ENCODE measurements at places on chromosomes 2 and 18.

DNA sequence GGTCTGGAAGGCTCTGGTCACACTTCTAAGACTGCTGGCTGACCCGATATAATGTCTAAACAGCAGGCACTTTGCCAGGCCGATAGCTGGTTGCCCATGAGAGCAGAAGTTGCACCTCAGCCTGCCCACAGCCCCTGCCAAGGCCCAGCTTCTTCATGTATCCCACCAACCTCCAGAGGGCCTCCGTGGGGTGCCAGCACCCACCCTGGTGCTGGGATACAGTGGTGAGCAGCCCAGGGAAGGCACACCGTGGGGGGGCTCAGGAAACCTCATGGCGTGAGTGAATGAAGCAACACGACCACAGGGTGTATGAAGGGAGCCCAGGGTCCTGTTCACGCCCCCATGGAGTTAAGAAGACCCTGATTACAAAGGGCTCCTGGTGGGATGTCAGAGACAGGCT, 16.2 kb upstream of the GLI2 start:
- no peak overlapping the region for H3K4me3 ChIP-seq
- H3K27me3 ChIP-seq = no peaks in the 10 kb centered on the region
- H3K4me1 ChIP-seq = peaks cover 13% of the 10 kb centered on the region
- no peak overlapping the region for H3K27ac ChIP-seq
- DNase-seq = no peak
- no peaks in the 10 kb centered on the region for H3K36me3 ChIP-seq

DNA sequence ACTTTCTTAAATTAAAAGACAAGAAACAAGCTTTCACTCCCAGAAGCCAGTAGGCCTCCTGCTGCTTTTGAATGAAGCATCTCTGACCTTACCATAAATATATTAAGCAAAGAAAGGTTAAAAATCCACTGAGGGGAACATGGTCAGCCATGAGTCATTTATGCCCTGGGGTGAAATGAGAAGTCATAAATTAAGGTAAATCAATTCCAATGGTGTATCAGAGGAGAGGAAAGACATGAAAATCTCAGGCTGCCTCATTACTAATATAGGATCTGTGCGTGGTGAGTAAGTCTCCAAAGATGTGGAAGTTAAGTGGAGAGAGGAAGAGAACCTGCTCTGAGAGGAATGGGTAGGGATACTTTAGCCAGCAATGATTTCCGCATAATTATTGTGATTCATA, 292.3 kb upstream of the CHAC2 start:
- H3K4me3 ChIP-seq = no peak overlapping the region
- no peaks in the 10 kb centered on the region for H3K27me3 ChIP-seq
- no peaks in the 10 kb centered on the region for H3K4me1 ChIP-seq
- no peak for DNase-seq

DNA sequence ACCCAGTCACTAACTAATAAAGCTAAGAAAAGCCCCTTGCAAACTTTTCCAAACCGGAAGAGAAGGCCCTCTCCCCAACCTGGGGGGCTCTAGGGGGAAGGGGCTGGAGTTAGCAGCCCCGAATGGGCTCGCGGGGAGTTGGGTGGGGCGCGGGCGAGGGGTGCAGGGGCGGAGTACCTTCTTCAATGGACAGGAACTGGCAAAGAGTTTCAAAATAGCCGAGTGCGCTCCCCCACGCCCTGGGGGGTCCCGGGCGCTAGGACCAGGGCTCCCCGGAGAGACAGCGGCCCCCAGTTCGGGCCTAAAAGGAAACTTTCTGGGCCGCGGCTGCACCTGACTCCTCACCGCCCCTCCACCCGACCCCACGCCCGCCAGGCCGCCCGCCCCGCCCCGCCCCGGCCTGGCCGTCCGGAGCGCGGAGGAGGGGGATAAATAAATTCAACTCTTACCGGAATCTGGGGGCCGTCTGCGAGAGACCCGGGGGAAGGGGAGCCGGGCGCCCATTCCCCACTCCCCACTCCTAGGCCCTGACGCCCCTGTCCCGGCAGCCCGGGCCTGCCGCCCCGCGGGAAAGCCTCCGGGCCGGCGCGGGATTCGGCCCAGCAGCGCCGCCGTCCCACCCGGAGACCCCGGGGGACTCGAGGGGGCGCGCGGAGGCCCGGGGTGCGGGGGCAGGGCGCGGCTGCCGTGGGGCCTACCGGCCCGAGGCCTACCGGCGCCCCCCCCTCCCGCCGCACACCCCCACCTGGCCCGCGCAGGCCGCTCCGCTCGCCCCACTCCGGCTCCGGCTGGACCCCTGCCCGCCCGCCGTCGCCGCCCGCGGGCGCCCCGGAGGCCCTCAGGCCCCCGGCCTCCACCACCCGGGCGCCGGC, 868 bp downstream of the INO80D start:
- H3K4me3 ChIP-seq = peak overlapping the region; percentile 94
- peaks cover 10% of the 10 kb centered on the region for H3K36me3 ChIP-seq
- no peaks in the 10 kb centered on the region for H3K27me3 ChIP-seq
- H3K4me1 ChIP-seq = peaks cover 9% of the 10 kb centered on the region
- H3K27ac ChIP-seq = peak overlapping the region; percentile 97

DNA sequence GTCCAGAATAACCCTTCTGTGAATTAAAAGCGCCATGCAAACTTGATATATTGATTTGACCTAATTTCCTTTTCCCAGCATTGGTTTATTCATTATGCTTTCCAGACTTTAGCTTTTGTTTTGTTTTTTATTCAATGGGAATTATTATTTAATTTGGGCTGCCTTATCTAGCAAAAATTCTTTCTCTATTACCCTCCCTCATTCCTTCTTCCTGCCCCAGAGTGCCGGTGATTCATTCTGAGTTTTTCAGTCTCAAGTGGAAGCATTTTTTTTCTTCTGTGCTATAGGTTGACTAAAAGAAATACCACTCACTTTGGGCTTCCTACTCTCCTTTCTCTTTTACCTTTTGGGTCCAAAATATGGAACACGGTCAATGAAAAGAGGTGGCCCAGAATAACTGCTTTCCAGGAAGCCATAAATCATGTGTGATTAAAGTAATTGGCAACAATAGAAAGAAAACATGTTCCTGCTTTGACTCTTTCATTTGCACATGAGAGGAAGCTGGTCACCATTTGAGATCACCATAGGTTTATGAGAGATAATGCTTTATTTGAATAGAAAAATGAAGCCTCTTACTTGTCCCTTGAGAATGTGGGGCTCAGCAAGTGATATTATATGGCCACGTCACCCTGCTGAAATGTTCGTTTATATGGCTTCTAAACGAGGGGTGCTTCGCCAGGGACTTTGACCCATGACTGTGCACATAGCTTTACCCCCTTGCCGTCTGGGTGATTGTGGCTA, 422.8 kb upstream of the ZEB2 start:
- H3K4me1 ChIP-seq = peaks cover 37% of the 10 kb centered on the region
- no peak overlapping the region for H3K27ac ChIP-seq
- H3K27me3 ChIP-seq = no peaks in the 10 kb centered on the region
- DNase-seq = no peak
- no peaks in the 10 kb centered on the region for H3K36me3 ChIP-seq

DNA sequence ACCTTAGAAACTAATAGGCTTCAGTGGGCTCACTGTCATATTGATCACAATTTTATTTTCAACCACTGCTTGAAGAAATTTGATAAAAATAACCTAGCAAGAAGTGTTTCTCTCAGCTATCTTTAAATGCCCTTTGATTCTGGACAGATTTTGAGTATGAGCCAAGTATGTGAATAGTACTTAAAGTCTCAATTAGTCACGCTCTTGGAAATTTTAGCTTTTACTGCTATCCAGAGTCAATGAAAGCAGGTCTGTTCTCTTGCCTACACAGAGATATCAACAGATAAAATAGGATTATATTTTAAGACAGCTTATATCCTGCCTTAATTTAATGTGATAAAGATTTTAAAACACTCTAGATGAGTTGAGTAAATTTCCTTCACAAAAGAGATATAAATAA, 337.3 kb downstream of the CBLN2 start:
- DNase-seq = no peak
- H3K4me3 ChIP-seq = no peak overlapping the region
- no peak overlapping the region for H3K27ac ChIP-seq
- H3K36me3 ChIP-seq = no peaks in the 10 kb centered on the region
